NCI-H1417 treated with DMSO at 0.1 percent for 48 hours (cell line): ENCODE measurements at places on chromosomes 7 and 10.

GRCh38 chr7:77667459-77668086 is 28.7 kb upstream of the RSBN1L start:
- DNase-seq, result no peak

DNA sequence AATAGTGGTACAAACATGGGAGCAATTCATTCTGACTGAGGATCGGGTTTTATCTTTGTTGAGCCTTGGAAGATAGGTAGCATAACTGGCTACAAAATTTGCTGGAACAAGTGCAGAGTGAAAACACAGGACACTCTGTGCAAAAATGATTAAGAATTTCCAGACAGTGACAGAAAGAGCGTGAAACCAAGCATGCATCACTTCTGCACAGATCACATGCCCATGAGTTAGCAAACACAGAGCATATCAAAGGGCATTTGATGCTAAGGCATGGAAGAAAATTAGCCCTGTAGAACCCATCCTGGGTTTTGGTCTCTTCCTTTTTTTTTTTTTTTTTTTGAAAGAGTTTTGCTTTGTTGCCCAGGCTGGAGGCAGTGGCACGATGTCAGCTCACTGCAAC is 28.3 kb downstream of the TECTB start:
- no peak for DNase-seq

DNA sequence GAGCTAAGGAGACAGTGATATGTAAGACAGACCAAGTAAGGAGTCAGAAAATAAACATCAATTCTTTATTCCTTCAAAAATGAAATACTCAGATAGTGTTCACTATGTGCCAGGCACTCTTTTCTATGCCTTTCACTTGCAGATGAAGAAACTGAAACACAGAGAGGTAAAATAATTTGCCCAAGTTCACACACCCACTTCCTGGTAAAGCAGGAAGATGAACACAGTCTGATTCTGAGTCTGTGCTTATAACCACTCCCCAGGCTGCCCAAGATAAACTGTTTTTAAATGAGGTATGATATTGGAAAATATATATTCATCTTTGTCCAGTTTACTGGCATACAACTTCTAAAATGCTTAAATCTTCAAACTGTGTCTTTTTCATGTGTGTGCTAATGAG is 294.4 kb upstream of the NPVF start:
- no peak for DNase-seq

DNA sequence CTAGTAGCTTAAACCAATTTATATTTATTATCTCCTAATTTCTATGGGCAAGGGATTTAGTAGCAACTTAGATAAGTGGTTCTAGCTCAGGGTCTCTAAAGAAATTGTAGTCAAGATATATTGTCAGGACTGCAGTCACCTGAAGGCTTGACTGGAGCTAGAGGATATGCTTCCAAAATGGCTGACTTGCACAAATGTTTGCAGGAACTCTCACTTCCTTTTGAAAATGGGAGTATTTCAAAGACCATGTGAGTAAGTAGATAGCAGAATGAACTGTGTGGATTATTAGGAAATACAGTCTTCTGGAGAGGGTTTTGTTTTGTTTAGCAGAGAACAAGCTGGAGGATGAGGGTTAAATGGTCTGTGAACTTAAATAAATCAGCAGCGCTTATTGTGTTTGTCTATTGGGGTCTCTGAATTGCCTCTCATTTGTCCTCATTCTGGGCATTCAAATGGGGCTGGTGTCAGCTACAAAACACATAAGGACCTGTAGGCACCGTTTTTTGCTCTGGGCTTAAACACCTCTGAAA is 524.6 kb downstream of the LRMDA start:
- no peak for DNase-seq

- DNase-seq, result no peak
Observed at GRCh38 chr7:107147464-107148393, 21.1 kb upstream of the HBP1 start.

DNA sequence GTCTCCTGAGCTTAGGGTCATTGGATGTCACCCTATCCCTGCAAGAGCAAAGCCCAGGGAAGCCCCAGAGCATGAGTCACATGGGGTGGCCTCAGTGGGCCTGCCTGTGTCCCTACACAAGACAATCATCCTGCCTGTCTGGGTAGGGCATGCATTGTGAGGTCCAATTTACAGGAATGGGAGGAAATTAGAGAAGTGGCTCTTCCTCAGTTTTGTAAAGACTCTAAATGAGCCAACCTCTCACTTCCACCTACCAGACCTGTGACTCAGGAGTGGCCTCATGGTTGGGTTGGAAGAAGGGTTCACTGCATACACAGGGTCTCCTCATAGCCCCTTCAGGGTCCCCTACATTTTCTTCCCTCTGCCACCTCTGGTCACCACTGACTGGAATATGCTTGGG is 43.6 kb upstream of the SMNDC1 start:
- no peak for DNase-seq

DNA sequence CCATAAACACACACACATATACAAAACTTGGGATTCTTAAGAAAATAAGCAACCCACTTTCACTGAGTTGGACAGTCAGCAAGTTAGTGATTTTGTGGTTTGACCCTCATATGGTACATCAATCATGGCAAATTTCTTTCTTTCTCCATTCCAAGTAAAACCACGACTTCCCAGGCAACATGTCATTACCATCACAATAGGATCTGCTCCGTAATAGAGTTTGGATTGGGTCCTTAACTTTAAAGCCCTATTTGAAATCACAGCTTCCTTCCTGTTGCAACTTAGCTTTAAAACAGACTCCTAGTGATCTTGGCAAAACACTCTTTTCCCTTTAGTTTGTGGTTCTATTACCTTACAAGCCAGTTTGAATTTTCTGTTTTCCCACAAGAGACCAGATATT is 483.6 kb downstream of the INHBA start:
- DNase-seq, result no peak

GRCh38 chr7:151958036-151959010 is 2.1 kb downstream of the GALNTL5 start:
- no peak for DNase-seq

GRCh38 chr10:17548770-17549169 is 68.4 kb downstream of the HACD1 start:
- DNase-seq, result no peak

DNA sequence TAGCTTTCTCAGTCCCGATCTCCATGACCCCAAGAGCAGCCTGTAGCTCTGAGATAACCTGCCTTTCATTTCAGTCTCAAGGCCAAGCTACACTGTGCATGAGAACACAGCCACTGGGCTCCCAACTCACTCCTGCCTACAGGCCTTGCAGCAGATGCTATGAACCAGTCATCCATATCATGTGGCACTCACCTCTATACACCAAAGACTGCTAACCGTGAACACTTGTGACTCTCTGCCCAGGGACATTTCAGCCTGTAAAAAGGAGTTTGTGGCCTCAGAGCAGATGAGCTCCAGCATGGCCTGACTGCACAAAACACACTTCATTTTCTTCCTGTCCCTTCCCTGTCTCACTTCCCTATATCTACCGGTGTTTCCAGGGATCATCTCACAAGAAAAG is 56.9 kb upstream of the NPY start:
- DNase-seq, result no peak

DNA sequence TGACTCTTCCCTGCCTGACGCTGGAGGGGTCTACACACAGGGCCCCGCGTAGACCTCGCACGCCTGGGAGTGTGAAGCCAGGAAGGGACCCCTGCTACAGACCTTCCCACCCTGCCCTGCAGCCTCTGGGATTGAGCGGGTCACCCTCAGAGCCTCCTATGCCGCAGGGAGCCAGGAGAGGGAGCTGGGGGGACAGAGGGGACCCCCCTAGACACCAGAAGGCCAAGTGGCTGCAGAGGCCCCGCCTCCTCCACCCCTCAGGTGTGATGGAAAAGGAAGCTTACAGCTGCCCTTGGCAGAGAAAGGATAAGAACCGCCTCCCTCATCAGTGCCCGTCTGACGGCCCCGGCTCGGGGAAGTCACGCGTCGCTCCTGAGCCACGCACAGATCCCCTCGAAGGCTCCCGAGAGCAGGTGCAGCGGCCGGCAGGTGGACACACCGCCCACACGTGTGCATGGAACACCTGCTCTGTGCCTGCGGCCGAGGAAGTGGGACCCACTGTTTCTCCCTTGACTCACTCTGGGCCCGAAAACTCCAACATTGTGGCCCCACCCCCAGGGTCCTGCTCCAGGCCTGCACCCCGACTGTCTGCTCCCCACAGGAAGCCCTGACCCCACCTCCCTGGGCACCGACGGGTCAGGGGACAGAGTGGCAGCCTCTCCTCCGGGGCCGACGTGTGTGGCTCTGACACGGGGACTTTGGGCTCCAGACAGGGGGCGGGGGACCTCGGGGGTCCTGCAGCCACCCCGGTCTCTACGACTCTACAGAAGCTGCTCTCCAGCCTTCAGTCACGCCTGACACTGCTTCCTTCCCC is 73.3 kb downstream of the MICALL2 start:
- DNase-seq, result no peak

DNA sequence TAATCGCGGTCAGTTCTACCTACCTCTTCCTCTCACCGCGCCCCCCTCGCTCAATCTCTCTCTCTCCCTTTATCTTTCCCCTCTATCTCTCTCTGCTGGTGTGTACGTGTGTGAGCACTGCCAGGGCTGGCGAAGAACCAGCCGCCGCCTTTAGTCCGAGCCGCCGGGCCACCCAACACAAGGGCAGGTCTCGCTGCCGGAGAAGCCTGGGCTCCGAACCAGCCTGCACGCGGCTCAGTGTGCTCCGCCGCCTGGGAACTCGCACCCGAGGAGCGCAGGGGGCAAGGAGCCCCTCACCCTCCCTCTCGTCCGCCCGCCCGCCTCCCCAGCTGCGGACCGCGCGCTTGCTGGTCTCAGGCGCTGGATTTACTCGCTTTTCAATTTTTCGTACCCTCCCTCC is 1.7 kb downstream of the NXPH1 start:
- no peak for DNase-seq

GRCh38 chr10:22823109-22823508 is 104.7 kb upstream of the ARMC3 start:
- no peak for DNase-seq

- DNase-seq, result no peak
Observed at GRCh38 chr7:86747698-86748097, 104.0 kb downstream of the GRM3 start.

- no peak for DNase-seq
Observed at GRCh38 chr10:109941236-109941862, 18.0 kb upstream of the XPNPEP1 start.

DNA sequence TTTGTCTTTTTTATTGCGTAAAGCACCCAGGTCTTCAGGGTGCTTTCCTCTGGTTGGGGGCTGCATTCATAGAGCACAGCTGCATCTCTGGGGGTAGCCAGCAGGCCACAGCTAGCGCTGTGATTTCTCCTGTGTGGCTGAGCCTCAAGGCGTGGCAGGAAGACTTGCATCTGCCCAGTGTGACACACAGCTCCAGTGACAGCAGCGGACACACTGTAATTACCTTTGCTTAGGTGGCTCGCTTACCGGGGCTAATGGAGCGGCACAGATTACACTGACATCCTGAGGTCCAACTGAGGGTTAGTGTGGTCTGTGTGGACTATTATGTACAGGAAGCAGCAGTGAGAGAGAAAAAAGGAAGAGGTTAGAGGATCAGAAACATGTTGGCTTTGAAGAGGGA is 27.1 kb downstream of the ABCB4 start:
- peak; percentile 54 for DNase-seq

- no peak for DNase-seq
Observed at GRCh38 chr7:123022576-123022975, 27.1 kb upstream of the TAS2R16 start.

DNA sequence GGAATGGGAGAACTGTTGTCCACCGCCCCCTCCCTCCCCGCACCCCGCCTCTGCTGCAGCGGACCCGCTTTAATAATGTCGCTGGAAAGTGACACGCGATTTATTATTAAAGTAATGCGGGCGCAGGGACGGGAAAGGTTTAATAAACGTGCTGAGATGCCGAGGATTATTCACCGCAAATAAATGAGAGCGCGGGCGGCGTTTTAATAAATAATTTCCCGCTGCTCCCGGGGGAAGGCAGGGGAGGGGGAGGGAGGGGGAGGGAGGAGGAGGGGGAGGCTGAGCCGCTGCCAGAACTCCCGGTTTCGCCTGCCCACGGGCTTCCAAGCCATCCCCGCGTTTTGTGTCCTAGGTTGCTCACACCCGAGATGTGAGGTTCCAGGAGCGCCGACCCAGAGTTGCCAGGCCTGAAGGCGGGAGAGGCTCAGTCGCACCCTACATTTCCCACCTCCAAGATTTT is 5.1 kb downstream of the KAZALD1 start:
- DNase-seq, result no peak

DNA sequence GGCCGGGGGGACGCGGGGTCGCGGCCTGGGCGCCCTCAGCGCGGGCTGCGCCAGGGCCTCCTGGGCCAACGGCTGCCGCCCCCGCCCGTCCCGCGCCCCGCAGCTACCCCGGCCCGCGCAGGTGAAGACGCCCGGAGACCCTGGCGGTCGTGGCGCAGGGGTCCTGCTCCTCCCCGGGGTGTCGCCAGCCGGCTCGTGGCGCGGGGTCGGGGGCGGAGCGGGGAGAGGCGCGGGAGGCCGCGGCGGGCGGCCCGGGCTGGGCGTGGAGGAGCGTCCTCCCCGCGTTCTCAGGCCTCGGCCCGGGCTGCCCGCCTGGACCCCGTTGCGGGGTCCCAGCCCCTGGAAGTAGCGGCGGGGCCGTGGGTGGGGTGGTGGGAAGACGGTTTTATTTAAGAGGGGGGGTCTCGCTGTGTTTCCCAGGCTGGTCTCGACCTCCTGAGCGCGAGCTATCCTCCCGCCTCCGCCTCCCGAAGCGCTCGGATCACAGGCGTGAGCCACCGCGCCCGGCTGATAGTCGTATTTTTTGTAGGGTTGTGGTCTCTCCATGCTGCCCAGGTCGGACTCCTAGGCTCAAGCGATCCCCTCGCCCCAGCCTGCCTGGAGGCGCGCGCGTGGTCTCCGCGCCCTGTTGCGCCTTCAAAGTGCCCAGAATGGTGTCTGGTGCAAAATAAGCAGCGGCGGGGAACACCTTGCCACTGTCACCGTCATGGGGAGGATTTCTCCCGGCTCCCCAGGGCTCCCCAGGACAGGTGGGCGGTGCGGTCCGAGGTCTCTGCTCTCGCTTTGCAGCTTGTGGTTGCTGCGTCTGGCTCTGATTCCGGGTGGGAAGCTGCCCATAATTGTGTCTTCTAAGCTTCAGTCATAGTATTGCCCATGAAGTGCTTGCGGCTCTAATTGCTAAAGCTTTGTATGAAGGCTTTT is 15.3 kb upstream of the SUN1 start:
- DNase-seq, result no peak

DNA sequence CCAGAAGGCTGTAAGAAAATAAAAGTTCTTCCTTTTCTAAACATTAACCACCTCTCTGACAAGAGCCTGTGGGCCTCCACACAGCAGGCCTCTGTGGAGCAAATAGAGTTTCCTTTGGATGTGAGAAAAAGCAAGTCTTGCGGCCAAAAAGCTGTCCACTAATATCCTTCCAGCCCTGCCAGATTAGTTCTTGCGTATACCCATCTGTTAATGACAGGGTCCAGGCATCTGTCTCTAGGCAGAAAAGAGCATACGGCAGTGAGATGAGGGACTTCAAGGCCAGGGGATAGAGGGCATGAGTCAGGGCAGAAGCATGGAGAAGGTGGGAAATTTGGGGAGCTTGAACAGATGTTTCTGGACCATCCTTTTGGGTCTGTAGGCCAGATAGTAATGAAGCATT is 164.9 kb downstream of the NSUN6 start:
- DNase-seq, result no peak
